ENCODE measurements at places on chromosomes 7 and 10.

GRCh38 chr7:155896531-155897263, 84.4 kb upstream of the SHH start:
- DNase-seq: no peak

- DNase-seq: no peak
Observed at GRCh38 chr10:101054876-101055275, 6.9 kb upstream of the KAZALD1 start.

- no peak for DNase-seq
Observed at GRCh38 chr10:71213127-71213621, 804 bp downstream of the UNC5B start.

DNA sequence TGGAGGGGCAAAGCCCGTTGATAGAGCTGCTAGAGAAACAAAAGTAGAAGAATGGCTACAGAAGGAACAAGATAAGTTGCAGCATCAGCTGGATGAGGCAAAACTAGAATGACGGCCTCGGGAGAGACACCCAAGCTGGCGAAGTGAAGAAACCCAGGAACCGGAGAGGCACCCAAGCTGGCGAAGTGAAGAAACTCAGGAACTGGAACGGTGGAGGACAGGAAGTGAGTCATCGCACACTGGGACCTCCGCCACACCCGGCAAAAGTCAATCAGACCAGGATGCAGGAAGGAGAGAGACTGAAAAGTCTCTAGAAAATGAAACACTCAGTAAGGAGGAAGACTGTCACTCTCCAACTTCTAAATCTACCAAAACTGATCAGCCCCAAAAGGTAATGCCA, 133.0 kb upstream of the NEBL start:
- DNase-seq: no peak
